ENCODE measurements at places on chromosomes 11 and 22.

- no peak for DNase-seq
Observed at GRCh38 chr22:30270832-30271231, 4.2 kb upstream of the OSM start.

DNA sequence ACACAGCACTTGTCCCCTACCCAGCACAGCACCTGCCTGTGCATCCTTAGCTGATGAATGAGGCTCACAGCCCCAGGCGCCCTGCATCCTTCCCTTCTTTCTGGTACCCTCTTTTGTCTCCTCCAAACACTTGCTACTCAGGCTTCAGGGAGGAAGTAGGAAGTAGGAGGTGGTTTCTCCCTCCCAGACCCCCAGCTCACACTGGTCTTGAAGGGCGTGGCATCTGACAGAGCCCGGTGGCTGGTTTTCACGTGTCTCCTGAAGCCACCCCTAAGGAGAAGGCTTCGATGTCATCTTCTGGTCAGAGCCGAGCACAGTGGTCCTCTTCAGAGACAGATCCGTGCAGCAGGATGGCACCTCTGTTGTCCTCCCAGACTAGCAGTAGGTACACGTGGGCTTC is 109.8 kb downstream of the PTPRJ start:
- no peak for DNase-seq

- no peak for DNase-seq
Observed at GRCh38 chr11:100294748-100295147, 392.3 kb upstream of the ARHGAP42 start.

DNA sequence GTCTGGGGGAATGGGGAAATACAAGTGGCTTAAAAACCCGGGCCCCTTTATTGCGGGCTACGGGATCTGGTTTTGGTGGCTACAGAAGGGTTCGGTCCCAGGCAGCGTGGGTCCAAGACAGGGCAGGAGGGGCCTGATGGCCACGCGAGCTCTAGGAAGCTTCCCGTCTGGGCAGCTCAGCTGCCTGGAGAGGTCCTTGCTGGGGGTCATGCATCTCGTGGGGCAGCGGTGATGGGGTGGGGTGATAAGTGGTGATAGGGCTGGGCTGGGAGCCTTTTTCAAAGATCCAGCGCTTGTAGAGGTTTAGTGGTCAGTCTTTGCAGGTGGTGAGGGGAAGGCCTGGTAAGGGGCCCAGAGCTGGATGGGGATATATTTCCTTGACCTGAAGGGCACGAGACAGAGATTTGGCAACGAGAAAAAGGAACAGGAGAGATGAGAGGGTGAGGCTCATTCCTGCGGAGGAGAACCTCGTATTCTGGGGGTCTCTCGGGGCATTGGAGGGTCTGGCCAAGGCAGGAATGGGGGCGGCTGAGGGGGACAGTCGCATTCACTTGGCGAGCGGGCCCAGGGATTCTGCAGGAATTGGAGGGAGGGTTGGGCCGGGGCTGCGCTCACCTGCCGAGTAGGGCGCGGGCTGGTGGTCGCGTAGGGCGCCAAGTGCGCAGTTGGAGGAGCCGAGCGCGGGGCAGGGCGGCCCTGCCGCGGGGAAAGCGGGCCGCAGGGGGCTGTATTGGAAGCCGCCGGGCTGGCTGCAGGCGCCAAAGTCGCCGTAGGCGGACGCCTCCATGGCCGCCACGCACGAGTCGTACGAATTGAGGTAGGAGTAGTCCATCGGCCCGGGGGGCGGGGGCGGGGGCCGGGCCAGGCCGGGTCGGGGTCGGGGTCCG is 560 bp downstream of the PHOX2A start:
- no peak for DNase-seq

GRCh38 chr11:65879617-65880016 is at the start of gene CTSW:
Gene CTSW (plus strand): TSS chr11:65879837. CDS start chr11:65879855, 18 bp downstream.
- no peak for DNase-seq

DNA sequence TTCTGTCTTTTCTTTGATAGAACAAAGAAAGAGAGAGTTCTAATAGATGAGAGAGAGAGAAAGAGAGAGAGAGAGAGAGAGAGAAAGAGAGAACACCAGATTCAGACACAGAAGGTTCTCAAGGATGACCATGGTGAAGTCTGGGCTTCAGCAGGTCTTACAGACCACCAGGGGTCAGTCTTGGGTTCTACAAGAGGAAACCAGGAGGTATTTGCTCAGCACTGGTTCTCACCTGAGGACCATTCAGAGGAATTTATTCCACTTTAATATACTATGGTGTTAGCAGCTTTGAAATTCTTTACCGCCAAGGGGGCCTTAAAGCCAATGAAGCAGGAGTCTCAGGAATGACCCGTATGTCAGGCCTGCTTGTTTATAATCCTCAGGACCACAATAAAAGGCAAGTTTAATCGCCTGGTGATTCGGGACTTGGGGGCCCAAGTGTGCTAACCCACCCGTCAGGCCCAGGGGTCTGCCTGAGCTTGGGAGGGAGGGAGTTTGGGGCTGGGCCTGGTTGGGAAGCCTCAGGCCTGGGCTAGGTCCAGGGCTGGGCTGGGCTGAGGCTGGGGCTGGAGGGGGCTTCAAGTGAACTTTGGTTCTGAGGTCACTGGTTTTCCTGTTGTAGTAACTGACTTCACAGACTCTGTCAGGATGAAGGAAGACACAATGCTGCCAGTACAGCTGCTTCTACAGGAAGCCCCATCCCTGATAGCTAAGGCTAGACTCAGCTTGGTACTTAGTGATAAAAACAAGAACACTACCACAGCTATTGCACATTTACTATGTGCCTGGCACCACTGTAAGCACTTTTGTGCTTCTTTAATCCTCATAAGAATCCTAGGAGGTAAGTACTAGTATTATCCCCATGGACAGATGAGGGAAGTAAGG is 179.2 kb upstream of the ZBED5 start:
- DNase-seq: no peak
